ENCODE measurements at places on chromosomes 11 and 22.
A peak's percentile ranks its signal among the peaks of the same experiment; 100 is the strongest.

DNA sequence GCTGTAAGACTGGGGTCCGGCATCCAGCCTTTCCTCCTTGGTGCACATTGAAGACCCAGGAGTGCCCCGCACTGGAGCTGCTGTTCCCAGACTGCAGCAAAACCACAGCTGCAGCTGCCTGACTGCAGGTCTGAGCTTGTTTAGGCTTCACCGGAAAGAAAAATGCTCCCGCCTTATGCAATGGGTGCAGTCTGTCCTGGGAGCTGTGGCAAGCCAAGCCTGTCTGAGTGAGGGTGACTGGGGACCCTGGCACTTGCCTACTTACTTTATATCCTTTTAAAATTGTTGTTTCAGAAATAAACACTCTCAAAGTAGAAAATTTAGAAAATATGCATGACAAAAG lies 23.3 kb upstream of the CD44 start:
- H3K4me3 ChIP-seq, result no peak overlapping the region
- peaks cover 8% of the 10 kb centered on the region for H3K4me1 ChIP-seq
- DNase-seq, result peak; percentile 38
- no peaks in the 10 kb centered on the region for H3K36me3 ChIP-seq
- no peaks in the 10 kb centered on the region for H3K27me3 ChIP-seq

DNA sequence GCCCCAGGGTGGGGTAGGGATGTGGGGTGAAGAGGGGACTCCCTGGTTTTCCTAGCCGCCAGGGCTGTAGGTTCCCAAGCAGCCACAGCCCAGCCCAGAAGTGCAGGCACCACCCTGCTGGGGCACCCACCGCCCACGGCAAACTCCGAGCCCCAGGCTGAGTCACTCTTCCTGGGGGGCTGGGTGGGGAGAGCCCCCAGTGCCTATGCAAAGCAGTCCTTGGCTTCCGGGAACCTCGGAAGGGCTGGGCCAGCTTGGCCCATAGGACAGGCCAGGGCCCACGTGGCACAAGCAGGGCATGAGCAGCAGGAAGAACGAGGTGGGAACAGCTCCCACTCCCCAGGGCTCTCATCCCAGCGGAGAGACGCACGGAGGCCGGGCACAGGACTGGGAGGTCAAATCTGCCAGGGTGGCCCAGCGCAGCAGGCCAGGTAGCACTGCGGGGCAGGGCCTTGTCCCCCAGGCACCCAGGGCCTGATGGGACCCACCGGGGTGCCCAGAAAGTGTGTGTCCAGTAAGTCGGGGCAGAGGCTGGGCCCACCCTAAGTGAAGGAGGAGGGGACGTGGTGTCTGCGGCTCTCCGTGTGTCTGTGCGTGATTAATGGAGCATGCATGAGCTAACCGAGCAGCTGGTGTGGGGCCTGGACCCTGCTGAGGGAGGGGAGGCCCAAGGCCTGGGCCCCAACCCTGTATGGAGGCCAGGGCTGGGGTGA lies 4.6 kb upstream of the IL17REL start:
- no peak overlapping the region for H3K27ac ChIP-seq
- DNase-seq, result no peak
- H3K4me1 ChIP-seq, result no peaks in the 10 kb centered on the region

GRCh38 chr11:66835768-66836405 lies 7.4 kb upstream of the RCE1 start:
- H3K4me1 ChIP-seq, result no peaks in the 10 kb centered on the region
- peak overlapping the region; percentile 31 for H3K27ac ChIP-seq
- H3K27me3 ChIP-seq, result no peaks in the 10 kb centered on the region

DNA sequence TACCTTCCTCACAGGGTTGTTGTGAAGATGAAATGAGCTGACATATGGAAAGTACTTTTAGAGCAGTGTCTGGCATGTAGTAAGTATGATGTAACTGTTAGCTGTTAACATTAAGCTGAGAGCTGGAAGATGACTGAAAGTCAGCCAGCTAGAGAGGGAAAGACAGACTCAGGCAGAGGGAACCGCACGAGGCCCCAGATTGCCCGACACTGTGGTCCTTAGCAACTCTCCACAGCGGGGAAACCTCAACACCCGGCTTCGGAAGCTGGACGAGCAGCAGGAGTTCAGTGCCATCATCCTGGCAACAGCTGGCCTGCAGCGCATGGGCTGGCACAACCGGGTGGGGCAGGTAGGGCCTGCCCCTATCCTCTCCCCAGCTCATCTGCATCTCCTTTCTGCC lies 6.5 kb downstream of the HMBS start:
- H3K27me3 ChIP-seq, result no peaks in the 10 kb centered on the region
- no peak for DNase-seq
- H3K27ac ChIP-seq, result no peak overlapping the region
- H3K4me1 ChIP-seq, result peaks cover 12% of the 10 kb centered on the region
- H3K36me3 ChIP-seq, result peaks cover 12% of the 10 kb centered on the region

DNA sequence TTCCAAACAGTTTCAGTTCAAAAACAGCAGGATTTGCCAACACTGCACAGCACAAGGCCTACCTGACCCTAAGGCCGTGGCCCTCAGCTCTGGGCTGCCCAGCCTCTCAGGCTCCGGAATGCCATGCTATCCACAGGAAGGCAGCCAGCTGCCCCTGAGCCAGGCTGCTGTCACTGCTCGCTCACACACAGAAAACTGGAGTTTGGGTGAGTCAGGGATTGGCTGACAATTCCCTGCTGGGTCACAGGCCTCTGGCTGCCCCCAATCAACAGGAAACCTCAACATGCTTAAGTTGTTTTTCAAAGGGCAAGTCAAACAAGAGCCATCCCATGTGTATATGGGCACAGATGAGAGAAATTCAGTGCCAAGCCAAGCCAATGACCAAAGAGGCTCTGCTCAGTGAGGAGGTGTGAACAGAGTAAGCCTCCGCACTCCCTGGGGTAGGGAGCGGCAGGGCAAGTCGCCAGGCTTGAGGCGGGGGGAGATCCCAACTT lies 50.2 kb downstream of the RPL27A start:
- H3K27me3 ChIP-seq, result no peaks in the 10 kb centered on the region
- H3K4me3 ChIP-seq, result no peak overlapping the region
- H3K4me1 ChIP-seq, result peaks cover 29% of the 10 kb centered on the region
- peaks cover 7% of the 10 kb centered on the region for H3K36me3 ChIP-seq

GRCh38 chr22:49638001-49638400 lies 189.7 kb downstream of the BRD1 start:
- no peak overlapping the region for H3K4me3 ChIP-seq
- no peaks in the 10 kb centered on the region for H3K36me3 ChIP-seq
- H3K27me3 ChIP-seq, result no peaks in the 10 kb centered on the region
- no peaks in the 10 kb centered on the region for H3K4me1 ChIP-seq
- H3K27ac ChIP-seq, result no peak overlapping the region
- no peak for DNase-seq

DNA sequence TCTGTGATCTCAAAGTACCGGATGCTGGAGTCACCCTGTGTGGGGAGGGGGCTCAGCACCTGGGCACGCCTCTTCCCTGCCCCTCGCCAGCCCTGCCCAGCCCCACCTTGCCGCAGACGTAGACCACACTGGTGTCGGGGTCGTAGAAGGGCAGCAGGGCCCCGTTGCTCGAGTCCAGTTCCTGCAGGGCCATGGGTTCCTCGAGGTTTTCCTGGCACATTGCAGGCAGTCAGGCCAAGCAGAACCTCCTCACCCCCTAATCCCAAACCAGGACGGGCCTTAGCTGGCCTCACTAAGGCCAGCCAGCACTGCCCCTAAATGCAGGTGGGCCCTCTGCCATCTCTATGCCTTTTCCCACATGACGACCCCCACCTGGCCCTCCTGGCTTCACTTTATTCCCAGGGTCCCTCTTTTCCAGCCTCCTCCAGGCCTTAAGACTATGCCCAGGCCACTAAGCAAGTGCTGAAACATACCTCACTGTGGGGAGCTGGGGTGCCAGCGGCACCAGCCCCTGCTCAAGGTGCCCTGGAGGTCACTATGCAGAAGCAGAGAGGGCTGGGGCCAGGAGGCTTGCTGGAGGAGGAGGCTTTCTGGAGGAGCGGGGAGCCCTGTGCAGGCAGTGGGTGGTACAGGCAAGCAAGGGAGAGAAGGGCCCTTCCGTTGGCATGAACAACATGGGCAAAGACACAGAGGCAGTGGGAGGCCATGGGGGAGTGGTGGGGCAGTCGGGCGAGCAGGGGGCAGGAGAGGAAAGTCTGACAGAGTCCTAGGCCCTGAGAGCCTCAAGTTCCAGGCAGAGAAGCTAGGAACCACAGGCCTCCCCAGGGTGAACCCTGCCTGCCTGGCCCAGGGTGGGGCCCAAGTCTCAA lies 2.8 kb downstream of the CORO1B start:
- no peak overlapping the region for H3K4me3 ChIP-seq
- H3K27me3 ChIP-seq, result no peaks in the 10 kb centered on the region
- DNase-seq, result no peak
- peaks cover 22% of the 10 kb centered on the region for H3K36me3 ChIP-seq

GRCh38 chr22:46067159-46068111 lies 82.9 kb upstream of the PPARA start:
- H3K27ac ChIP-seq, result peak overlapping the region; percentile 98
- peak; percentile 56 for DNase-seq
- H3K4me1 ChIP-seq, result peaks cover 23% of the 10 kb centered on the region
- no peaks in the 10 kb centered on the region for H3K36me3 ChIP-seq
- H3K4me3 ChIP-seq, result peak overlapping the region; percentile 43
- H3K27me3 ChIP-seq, result no peaks in the 10 kb centered on the region

DNA sequence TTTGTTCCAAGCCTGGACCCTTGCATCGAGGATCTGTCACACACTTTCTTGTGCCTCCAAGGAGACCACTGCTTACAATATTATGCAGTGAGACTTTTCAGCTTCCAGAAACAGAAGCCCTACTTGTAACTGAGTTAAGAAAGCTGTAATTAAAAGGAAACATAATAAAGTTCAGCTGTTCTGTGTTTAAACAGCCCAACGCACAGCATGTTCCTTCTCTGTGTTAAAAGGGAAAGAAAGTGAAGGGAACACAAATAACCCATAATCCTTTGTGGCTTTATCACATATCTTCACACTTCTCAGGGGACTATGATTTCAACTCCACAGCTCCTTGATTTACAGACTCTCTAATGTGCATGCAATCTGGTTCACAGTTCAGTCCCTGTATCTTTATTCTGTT lies 200.3 kb upstream of the MTNR1B start:
- no peaks in the 10 kb centered on the region for H3K27me3 ChIP-seq
- no peak overlapping the region for H3K4me3 ChIP-seq
- no peaks in the 10 kb centered on the region for H3K4me1 ChIP-seq
- H3K27ac ChIP-seq, result no peak overlapping the region

DNA sequence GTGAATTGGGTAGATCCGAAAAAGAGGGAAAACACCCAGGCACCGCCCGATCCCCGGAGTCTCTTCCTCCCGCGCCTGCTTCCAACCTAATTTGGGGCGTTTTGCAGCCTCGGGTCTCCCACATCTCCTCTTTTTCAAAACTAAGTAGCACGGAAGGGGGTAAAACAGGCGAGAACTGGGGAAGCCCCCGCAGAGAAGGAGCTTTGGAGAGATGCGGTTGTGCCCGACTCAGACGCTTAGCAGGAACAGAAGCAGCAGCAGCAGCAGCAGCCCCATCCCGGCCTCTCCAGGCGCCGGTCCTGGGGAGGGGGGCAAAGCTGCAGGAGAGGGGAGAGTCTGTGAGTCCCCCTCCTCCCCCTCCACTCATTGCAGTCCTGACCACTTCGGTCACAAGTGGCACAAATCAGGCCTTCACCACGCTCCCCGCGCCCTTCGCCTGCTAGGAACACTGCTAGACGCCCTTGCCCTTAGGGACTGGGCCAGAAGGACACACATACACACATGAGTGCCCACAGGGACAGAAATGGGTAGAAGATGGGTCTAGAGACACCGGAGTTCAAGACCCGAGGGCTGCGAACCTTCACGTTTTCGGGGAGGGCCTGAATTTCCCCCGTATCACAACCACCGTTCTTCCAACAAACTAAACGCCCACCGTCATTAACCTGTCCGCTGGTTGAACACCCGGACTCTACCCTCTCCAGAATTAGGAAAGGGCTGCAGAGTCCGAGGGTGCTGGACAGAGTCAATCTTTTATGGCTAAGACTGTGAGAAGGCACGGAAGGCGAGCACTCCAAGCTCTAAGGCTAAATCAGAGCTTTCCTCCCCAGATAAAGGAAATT lies 98.3 kb upstream of the HSD17B12 start:
- no peaks in the 10 kb centered on the region for H3K4me1 ChIP-seq
- no peaks in the 10 kb centered on the region for H3K36me3 ChIP-seq
- H3K27ac ChIP-seq, result no peak overlapping the region
- DNase-seq, result no peak
- H3K4me3 ChIP-seq, result no peak overlapping the region

DNA sequence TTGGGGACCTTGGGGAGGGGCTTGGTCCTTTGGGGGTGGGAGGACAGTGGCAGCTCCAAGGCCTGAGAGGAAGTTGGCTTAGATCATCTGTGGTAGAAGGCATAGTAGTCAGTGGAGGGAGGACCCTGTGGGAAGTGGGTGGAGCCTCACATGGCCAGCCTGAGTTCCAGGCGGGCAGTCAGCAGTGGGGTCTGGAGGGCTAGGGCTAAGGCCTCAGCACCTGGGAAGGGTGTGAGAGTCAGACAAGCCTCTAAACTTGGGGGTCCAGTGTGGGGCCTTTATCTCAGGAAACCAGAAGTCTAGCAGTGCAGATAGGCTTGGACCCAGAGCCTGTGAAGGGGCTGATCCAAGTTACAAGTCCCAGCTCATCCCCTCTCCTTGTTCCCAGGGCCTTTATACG lies 4.0 kb downstream of the NLRX1 start:
- peaks cover 3% of the 10 kb centered on the region for H3K36me3 ChIP-seq
- no peaks in the 10 kb centered on the region for H3K4me1 ChIP-seq
- no peak overlapping the region for H3K27ac ChIP-seq
- DNase-seq, result no peak

DNA sequence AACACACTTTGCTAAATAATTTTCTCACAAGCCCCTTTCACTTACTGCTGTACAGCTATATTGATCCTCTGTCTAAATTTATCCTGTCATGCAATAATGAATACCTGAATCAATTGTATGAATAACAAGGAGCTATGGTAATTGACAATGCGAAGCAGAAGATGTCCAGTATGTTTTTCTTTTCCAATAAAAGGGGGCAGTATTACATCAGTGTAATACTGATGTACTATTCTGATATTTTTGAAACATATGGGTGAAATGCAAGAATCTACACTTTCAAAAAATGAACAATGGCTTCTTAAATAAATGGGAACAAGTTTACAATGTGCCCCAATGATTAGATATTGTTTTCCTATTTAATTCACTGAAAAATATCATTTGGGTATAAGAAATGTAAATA lies 315.1 kb downstream of the SOX6 start:
- no peak overlapping the region for H3K27ac ChIP-seq
- H3K27me3 ChIP-seq, result no peaks in the 10 kb centered on the region
- DNase-seq, result no peak
- H3K36me3 ChIP-seq, result no peaks in the 10 kb centered on the region
- no peaks in the 10 kb centered on the region for H3K4me1 ChIP-seq
- no peak overlapping the region for H3K4me3 ChIP-seq

- peaks cover 8% of the 10 kb centered on the region for H3K4me1 ChIP-seq
- peak overlapping the region; percentile 39 for H3K4me3 ChIP-seq
- no peaks in the 10 kb centered on the region for H3K27me3 ChIP-seq
- H3K36me3 ChIP-seq, result peaks cover 36% of the 10 kb centered on the region
- H3K27ac ChIP-seq, result peak overlapping the region; percentile 59
These were observed 14.9 kb downstream of the SCYL1 start for GRCh38 chr11:65539744-65540289.
